ENCODE measurements at places on chromosomes 5 and 9.

GRCh38 chr5:128772356-128772755 is 192.9 kb upstream of the SLC27A6 start:
- DNase-seq: no peak

GRCh38 chr5:180494510-180495181 is 467 bp downstream of the CNOT6 start:
- peak; percentile 27 for DNase-seq

GRCh38 chr5:24080046-24080445 is 564.7 kb downstream of the CDH10 start:
- DNase-seq: no peak

DNA sequence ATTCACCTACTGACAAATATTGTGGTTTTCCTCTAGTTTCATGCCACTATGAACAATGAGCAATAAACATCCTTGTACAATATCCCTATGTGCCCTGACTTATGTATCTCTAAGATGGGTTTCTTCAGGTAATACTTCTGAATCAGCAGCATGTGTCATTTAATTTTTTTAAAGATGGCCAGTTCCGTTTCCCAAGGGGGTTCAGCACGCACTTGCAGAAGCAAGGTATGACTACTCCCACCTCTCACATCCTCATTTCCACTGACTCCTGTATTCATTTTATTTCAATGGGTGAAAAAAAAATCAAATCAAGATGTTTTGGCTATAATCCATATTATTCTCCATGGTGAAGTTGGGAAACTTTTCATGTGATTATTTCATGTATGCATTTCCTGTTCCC is 14.7 kb upstream of the ADAMTS19 start:
- no peak for DNase-seq

DNA sequence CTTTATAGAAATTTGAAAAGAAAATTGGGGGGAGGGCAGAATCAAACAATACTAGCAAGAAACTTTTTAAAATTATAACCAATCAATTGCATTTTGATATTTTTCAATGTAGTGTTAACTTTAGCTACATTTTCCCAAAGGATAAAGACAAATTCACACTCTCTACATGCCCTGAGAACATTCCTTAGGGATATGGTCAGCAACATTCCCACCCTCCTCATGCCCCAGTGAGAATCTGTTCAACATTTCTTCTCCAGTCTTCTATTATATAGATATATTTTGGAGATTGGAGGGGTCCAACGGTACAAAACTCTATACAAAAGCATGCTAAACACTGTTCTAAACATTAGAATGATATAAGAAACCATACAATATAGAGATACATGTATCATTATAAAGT is 11.6 kb upstream of the PRR16 start:
- no peak for DNase-seq

GRCh38 chr9:74413876-74414275 is 83.3 kb upstream of the RORB start:
- DNase-seq: no peak

GRCh38 chr9:11159318-11159862 is 546.6 kb upstream of the PTPRD start:
- DNase-seq: no peak

DNA sequence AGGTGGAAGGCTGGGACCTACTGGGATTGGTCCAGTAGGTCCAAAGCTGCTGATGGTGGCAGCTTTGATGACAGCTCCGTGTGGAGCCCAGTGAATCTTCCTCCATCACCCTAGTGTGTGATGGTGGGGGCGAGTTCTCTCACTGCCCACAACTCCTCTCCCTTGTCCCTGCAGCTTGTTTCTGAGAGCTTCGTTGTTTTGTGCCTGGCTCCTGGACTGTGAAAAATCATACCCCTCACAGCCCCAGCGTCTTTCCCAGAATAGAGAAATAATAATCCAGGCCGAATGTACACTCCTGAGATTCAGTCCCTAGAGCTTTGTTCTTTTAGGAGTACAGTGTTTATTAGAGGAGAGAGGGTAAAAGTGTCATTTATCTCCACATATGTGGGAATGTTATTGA is 372.2 kb downstream of the ENC1 start:
- DNase-seq: no peak

GRCh38 chr5:75460942-75461610 is 50.4 kb downstream of the CERT1 start:
- no peak for DNase-seq
